ENCODE measurements at places on chromosomes 6 and 20.
A peak's percentile ranks its signal among the peaks of the same experiment; 100 is the strongest.

DNA sequence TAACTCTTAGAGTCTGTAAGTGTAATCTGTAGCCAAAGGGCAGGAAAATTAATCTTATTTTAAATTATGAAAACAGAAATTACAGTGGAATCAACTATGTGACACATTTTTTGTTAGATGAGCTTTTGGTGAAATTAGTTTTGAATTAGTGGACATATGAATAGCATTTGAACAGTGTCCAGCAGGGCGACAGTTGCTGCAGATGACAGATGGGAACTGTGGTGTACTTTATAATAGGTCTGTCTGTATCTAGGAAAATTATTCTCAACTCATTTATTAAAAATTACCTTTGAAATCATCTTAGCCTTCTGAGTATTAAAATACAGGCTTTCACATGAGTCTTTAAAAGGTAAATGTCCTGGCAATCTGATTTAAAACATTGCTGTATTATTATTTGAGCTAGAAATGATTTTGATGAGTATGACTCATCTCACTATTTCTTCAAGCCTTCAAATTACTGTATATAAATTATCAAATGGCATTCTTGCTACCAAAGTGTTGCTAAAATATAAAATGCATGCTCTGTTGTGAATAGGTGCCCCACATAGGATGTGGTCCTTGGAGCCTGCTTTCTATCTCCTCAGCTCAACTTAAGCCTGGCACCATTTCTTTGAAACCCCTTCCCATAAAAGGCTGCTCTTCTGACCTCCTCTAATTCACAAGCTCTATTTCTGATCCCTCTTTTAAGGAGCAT is 150.4 kb downstream of the C6orf58 start:
- DNase-seq = no peak

GRCh38 chr6:158860279-158860865 is 41.2 kb upstream of the EZR start:
- no peak for DNase-seq

GRCh38 chr6:155483858-155484257 is 28.2 kb upstream of the NOX3 start:
- no peak for DNase-seq

- DNase-seq = peak; percentile 53
Observed at GRCh38 chr6:33205191-33206026, 954 bp downstream of the HSD17B8 start.

GRCh38 chr6:25458485-25458884 is 179.3 kb downstream of the CARMIL1 start:
- no peak for DNase-seq

DNA sequence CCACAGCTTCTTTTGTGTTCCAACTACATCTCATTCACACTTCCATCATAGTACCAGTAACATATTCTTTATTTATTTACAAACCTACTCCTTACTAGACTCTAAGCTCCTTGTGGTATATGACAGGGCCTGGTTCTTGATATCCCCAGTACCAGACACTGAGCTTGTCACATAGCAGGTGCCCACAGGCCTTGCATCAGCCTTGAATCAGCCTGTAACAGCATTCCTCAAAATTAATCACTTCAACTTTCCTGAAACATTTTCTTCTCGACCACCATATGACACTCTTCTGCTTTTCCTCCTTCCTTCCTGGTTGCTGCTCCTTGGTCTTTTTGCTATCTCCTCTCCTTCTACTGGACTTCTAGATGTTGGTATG is 24.7 kb upstream of the SRPK1 start:
- DNase-seq = no peak

DNA sequence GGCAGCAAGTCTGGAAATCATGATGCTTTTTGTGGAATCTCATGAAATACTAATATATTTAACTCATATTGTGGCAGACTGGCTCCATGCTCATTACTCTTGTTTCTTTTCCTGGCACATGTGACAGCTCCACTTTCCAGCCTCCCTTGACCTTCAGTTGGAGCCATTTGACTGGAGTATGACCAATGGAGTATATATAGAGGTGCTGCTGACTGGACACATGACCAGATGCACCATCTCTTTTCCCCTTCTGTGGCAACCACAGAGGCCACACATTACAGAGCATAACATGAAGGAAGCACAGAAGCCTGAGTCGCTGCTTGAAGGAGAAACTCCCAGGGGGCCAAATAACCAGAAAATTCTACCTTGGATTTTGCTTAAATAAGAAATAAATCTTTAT is 77.4 kb downstream of the MKKS start:
- DNase-seq = no peak

GRCh38 chr6:40054602-40055001 is 120.3 kb upstream of the MOCS1 start:
- DNase-seq = no peak

DNA sequence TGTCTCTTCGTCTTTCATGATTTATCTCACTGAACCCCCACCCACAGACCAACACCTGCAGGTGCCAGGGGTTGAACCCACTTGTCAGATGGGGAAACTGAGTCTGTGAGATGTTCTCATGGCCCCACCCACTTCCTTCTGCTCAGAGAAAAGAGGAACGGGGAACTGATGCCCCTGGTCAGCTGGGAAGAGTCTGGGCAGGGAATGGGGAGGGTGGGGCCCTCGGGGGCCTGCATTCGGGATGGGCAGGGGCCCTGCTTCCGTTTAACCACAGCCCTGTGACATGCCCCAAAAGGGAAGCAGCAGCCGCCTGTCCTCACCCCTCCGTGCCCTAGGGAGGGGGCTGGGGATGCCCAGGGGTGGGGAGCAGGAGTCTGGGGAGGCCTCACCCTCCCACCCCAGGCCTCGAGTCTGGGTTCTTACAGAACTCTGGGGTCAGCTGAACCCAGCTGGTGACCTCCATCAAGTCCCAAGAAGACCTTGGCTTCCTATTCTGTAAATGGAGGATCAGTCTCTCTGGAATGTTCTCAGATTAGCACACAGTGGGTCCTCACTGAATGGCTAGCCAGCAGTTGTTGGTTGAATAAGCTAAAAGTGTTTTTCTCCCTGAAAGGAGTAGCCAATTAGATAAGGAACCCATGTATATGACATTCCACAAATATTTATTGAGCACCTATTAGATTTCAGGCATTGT is 81.5 kb downstream of the CEBPB start:
- no peak for DNase-seq

- DNase-seq = no peak
Observed at GRCh38 chr20:48065833-48066232, 280.6 kb upstream of the SULF2 start.

- DNase-seq = no peak
Observed at GRCh38 chr6:105204331-105204730, 24.5 kb upstream of the POPDC3 start.

GRCh38 chr6:146905181-146905704 is 299.0 kb upstream of the STXBP5 start:
- DNase-seq = no peak

- no peak for DNase-seq
Observed at GRCh38 chr6:119360262-119360915, 10.8 kb upstream of the MAN1A1 start.

DNA sequence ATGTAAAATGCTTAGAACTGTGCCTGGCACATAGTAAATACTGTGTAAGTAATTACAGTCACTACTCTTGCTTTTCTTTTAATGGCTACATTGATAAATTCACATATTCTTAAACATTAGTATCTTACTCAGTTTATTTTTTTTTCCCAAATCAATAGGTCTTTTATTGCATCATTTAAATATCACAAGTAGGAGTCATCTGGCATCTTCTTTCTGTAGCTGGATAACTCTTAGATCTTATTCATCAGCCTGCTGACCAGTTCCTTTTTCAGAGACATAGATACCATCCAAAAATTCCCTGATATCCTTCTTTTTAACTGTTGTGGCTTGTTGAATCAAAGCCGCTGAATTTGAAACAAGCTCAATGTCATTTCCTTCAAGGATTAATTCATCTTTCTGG is 20.0 kb upstream of the PHF3 start:
- DNase-seq = no peak

DNA sequence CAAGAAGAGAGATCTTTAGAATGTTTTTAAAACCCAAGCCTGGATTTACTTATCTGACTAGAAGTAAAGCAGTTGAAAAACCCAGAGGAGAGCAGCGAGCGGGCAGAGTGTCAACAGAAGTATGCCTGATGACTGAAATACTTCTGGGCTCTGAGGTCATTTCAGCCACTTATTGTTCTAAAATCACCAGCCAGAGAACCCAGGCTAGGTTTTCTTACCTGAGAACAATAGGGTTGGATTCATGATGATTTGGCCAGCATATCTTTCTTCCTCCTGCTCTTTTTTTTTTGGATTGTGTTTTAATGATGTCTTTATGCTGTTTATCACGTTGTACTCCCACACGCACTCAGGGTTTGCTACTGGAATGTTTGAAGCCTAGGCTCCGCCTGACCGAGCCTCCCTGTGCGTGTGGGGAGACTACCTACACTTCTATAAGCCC is 63.0 kb upstream of the KIF25 start:
- DNase-seq = no peak

DNA sequence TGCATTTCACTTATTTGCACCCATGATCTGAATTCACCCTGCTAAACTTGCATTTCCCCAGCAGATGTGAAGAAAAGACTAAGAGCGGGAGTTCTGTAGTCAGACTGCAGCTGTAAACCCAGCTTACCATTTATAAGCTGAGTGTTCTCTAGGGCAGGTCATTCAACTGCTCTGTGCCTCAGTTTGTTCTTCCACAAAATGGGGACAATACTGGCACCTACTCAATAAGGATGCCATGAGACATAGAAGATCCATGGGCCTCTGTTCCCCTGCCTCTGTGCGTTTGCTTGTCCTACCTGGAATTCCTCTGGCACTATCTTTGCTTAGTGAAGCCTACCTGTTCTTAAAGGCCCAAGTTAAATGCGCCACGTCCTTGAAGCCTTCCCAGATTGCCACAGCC is 12.2 kb upstream of the MDFI start:
- DNase-seq = no peak

DNA sequence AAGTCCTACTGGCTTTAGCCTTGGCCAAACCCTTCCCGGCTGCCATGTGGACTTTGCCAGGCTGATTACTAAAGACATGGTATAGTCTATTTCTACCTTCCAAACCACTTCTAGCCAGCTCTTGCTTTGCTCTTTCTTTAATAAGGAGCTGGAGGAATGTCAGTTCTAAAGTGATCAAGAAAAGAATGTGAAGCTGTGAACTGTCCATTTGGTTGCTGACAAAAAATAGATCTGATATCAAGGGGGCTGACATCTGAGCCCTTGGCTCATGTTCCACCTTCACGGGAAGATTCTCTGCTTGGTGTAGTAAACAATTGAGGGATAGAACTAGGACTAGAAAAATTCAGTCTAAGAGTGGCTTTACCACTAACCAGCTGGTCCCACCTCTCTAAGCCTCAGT is 22.6 kb downstream of the GNAS-AS1 start:
- no peak for DNase-seq

DNA sequence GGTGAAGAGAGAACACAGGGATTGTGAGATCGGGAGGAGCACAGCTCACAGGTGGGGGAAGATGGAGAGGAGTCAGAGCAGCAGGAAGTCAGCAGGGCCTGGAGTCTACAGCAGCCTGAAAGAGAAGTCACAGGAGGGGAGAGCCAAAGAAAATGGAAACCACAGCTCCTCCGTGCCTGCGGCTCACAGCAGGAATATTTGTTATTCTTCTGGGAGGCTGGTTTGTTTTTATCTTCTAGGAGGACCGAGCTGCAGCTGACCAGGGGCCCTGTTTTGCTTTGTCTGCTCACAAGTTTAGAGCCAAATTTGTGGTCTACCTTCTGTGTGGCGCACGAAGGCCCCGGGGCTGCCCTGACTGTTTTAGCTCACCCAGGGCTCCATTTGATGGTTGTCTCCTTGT is 81.8 kb downstream of the CLIC5 start:
- no peak for DNase-seq

DNA sequence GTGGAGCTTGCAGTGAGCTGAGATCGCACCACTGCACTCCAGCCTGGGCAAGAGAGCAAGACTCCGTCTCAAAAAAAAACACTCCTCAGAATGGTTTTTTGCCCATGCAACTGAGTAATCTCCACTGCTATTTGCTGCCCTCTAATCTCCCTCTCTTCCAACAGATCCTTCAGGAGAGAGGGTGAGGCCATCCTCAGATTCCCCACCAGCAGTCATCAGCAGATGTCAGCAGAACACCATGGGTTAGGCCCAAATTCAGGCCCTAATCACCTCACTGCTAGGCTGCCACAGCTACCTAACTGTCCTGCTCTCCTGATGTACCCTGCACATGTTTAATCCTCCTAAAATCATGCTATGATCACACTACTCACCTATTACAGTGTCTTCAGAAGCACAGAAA is 63.2 kb upstream of the BEND6 start:
- DNase-seq = no peak

DNA sequence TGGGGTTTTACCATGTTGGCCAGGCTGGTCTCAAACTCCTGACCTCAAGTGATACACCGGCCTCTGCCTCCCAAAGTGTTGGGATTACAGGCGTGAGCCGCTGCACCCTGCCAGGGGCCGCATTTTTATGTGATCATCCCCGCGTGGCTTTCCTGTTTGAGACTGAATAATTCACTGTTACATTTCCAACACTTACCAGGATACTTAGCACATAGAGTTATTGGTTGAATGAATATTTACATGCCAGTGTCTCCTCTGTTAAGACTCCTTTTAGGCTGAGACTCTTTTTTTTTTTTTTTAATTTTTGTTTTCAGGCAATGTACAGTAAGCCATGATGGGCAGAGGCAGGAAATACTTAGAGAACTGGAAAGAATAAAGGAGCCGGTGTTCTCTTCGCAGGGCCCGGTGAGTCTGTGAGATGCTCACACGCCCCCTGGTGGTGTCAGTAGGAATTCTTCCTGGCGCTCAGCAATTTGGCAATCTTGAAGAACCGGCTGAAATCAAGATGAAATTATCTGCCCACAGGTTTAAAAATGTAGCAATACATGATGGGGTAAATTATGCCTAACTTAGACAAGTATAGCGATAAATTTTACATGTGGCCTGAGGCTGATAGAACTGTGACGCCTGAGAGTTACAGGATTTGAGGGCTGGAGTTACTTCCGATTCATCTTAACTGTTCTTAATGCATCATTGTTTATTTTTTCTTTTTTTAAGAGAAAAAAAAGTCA is 7.6 kb upstream of the RNF114 start:
- DNase-seq = peak; percentile 82

DNA sequence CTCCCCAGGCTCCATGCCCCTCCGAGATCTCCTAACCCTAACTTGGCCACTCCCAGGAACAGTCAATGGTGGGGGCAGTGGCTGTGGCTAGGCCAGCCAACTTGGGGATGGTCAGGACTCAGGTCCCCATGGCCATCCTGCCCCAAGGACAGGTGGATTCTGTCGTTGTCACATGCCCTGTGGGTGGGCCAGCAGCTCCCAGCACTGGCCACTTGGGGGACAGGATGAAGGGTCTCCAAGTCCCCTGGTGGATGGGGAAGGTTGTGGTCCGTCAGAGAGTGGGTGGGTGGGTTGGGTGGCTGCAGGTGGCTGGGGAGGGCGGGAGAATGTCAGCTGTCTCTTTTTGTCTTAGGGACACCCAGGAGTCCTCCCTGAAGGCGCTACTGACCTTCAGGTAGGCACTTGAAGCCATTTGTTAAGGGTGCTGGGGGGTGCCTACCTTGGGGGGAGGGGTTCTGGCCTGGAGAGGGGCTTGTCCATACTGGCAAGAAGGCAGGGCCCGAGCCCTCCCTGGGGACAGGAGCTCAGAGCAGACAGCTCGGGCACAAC is 5.5 kb downstream of the COL9A3 start:
- no peak for DNase-seq

GRCh38 chr6:111484633-111484930 is 1.6 kb upstream of the REV3L start:
- DNase-seq = no peak
